ENCODE measurements at places on chromosomes 16 and 17.

DNA sequence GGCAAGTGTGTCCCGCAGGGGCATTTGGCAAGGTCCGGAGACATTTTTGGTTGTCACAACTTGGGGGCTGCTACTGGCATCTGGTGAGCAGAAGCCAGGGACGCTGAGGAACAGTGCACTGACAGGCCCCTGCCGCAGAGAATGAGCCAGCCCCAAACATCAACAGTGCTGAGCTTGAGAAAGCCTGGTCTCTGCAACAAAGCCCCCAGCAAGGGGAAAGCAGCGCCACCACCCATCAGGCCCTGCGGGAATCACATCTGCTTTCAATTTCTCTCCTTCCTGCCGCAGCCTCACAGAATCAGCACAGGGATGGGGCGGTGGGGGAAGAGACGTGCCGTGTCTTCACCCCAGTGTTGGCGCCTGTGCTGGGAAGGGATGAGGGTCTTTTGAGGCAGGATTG is 14.8 kb upstream of the PRPSAP1 start:
- H3K36me3 ChIP-seq, result no peaks in the 10 kb centered on the region
- no peak for DNase-seq
- no peak overlapping the region for H3K4me3 ChIP-seq
- H3K4me1 ChIP-seq, result no peaks in the 10 kb centered on the region
- peaks cover 15% of the 10 kb centered on the region for H3K27me3 ChIP-seq
- H3K27ac ChIP-seq, result no peak overlapping the region

DNA sequence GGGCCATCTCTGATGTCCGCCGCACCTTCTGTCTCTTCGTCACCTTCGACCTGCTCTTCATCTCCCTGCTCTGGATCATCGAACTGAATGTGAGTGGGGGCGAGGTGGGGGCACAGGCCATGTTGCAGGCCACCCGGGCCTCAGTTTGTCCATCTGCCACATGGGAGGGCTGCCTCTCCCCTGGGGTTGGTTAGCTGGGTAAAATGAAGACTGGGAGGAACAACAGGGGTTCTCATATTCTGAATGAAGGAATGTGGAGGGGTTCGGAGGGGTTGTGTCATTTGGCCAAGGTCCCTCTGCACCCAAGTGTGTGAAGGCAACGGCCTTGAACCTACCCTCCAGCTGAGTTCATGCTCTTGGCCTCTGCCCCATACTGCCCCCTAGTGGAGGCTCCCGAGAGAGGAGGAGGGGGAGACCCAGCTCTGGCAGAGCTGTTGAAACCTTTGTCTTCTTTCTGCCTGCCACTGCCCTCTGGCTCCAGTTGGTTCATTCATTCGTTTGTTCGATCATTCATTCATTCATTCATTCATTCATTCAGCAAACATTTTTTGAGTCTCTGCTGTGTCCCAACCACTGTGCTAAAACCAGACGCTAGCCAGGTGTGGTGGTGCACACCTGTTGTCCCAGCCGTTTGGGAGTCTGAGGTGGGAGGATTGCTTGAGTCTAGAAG is 11.4 kb upstream of the TCAP start:
- peaks cover 45% of the 10 kb centered on the region for H3K4me1 ChIP-seq
- peak; percentile 57 for DNase-seq
- H3K4me3 ChIP-seq, result no peak overlapping the region
- no peak overlapping the region for H3K27ac ChIP-seq

GRCh38 chr17:39676198-39676819 is 8.1 kb downstream of the PNMT start:
- DNase-seq, result peak; percentile 42
- peaks cover 78% of the 10 kb centered on the region for H3K4me1 ChIP-seq
- H3K4me3 ChIP-seq, result no peak overlapping the region
- peaks cover 5% of the 10 kb centered on the region for H3K27me3 ChIP-seq

DNA sequence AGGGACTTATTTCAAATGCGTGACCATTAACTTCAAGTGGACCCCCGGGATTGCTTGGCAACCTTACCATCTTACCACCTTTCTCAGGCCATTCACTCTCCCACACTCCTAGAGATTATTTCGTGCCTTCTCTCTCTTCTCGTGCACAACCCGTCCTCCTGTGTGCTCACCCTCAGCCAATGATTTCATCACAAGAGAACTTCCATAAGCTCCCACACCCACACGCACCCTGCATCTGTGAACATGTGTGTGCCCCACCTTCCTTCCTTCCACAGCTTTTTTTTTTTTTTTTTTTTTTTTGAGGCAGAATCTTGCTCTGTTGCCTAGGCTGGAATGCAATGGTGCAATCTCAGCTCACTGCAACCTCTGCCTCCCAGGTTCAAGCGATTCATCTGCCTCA is 27.4 kb upstream of the CDH3 start:
- DNase-seq, result no peak
- no peak overlapping the region for H3K4me3 ChIP-seq
- H3K27me3 ChIP-seq, result no peaks in the 10 kb centered on the region
- no peaks in the 10 kb centered on the region for H3K4me1 ChIP-seq
- no peak overlapping the region for H3K27ac ChIP-seq

DNA sequence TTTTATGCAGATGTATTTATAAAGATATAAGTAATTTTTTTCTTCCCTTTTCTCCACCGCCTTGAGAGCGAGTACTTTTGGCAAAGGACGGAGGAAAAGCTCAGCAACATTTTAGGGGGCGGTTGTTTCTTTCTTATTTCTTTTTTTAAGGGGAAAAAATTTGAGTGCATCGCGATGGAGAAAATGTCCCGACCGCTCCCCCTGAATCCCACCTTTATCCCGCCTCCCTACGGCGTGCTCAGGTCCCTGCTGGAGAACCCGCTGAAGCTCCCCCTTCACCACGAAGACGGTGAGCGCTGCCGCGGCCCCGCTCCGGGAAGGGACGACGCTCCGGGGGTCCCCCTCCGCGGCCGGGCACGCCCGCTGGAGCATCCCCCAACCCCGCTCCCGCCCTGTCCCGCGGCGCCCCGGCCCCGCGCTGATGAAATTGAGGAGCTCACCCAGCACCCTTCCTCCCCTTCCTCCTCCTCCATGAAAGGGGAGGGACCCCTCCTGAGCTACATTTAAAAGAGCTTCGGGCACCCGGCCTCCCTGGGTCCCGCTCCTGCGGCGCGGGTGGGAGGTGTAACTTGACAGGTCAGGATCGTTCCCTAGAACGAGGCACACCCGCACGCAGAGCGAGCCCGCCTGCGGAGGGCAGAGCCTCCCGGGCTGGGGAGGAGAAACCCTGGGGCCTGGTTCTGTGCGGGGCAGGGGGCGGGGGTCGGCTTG is 706 bp downstream of the HLF start:
- no peak for DNase-seq
- H3K36me3 ChIP-seq, result no peaks in the 10 kb centered on the region
- peak overlapping the region; percentile 61 for H3K4me3 ChIP-seq
- H3K27me3 ChIP-seq, result peaks cover 28% of the 10 kb centered on the region
- peaks cover 30% of the 10 kb centered on the region for H3K4me1 ChIP-seq

All from T-cell (primary cell).